Epithelial cell of proximal tubule (primary cell): ENCODE measurements at places on chromosomes 4 and X.

GRCh38 chr4:122764821-122765215 lies 32.3 kb downstream of the BBS12 start:
- peak; percentile 56 for DNase-seq

DNA sequence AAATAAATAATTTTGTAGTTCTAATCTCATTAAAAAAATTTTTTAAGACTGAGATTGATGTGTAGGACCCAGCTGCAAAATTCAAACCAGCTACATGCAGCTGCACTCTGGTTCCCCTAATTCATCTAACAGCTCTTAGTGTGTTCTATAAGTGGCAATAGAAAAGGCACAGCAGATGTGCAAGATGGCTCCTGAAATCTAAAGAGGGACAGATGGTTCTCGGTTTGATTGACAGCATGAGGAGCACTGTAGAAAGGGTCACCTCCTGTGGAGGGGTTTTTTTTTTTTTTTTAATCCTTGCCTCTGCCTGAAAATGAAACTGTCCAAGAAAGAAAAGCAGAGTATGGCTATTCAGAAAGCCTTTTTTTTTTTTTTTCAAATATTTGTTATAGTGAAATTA lies 16.9 kb upstream of the OCIAD1 start:
- no peak for DNase-seq

- DNase-seq, result no peak
Observed at GRCh38 chr4:40055863-40056715, 561 bp upstream of the N4BP2 start.

DNA sequence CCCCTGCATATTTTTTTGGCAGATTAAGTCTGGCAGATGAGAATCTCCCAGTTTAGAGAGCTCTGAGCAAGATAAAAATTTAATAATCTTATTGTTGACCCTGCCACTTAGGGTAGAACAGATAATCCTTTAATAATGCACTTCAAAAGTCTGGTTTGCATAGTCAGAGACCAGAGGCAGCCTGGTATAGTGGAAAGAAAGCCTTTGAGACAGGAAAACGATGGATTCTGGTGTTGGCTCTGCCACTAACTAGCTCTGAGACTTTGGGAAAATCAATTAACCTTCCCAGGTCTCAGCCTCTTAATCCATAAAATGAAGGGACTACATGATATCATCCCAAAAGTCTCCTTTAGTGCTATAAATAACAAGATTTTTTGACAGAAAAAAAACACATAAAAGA lies 824.5 kb downstream of the STIM2 start:
- DNase-seq, result no peak

- no peak for DNase-seq
Observed at GRCh38 chrX:2714551-2714950, 23.5 kb downstream of the CD99 start.
